ENCODE measurements at places on chromosomes 1 and 21.
A peak's percentile ranks its signal among the peaks of the same experiment; 100 is the strongest.

DNA sequence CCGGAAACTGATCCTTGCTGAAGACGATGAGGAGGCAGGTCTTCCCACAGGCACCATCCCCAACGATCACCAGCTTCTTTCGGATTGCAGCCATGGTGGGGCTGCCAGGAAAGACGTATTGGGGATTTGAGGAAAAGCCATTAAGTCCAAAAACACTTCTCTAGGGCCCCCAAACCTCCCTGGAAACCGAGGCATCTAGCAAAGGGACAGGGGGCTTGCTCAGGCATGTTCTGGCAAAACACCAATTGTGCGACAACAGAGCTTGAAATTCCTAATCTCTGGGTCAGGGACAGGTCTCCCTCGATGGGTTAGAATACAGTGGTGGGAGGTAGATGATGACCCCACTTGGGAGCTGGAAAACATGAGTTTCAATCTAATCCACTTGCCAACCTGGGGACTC, 3.2 kb downstream of the RHOC start:
- DNase-seq = no peak

DNA sequence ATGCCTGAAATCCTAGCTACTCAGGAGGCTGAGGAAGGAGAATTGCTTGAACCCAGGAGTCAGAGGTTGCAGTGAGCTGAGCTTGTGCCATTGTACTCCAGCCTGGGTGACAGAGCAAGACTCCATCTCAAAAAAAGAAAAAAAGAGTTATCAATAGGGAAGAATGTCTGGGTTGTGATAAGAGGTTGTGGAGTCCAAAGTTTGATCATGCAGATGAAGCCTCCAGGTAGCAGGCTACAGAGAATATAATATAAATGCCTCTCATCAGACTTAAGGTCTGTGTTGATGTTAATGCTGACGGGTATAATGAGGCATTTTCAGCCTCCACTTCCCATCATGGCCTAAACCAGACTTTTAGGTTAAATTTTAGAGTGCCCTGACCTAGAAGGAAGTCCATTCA, 24.6 kb downstream of the TLR5 start:
- DNase-seq = no peak

DNA sequence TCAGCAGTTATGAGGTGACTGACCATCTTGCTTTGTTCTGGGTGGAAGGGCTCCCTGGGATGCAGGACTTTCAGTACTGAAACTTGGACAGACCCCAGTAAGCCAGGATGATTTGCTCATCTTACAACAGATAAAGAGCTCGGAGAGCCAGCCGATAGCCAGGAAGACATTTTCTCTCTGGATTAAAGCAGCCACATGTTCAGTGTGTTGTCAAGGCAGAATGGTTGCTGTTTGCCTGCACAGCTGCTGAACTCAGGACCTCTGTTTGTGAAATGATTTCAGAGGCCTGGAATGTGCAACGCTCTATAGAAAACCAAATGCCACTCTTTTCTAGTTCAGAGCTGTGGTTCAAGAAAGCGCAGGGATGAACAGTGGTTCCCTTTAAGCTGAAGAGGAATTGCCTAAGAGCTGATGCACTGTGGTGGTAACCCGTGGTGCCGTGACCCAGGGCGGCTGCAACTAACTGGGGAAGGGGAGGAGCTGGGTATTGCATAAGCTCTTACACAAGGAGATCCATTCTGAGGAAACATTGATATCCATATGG, 40.7 kb downstream of the CASQ2 start:
- no peak for DNase-seq

DNA sequence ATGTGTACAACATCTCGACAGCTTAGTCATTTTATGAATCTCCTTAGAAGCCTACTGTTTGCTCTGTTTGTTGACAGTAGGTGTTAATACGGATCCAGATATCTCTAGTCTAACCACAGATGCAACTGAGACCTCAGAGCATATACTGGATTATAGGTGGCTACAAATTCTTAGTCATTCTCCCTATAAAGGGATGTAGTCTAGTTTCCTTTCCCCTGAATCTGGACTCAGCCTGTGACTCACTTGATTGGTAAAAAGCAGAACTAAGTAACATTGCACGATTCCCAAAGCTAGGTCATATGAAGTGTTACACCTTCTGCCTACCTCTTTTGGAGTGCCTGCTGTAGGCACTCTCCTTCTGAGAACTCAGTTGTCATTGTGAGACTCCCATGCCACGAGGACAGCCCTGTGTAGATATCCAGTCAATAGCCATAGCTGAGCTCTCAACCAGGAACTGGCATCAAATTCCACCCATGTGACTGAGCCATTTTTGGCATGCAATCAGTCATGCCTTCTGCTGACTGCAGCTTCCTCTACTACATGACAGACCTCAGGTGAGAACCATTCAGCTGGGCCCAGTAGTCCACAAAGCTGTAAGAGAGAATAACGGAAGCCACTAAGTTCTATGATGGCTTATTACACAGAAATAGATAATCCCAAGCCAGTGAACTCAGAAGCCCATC, 135.9 kb upstream of the CHRM3 start:
- no peak for DNase-seq

DNA sequence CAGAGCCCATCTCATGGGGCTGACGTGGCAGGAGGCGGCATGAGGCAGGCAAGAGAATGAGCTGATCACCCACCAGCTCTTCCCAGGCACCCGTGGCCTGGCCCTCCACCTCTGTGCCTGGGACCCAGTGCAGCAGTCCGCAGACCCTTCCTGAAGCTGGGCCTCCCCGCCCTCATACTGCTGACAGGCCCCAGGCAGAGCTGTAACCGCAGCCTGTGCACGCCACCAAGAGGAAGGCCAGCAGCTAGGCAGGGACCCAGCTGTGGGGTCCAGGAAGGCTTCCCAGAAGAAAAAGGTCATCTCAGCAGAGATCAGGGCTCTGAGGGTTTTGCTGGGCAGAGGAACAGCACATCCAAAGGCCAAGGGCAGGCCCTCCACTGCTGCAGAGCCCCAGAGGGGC, 9.8 kb upstream of the MTFR1L start:
- DNase-seq = no peak

DNA sequence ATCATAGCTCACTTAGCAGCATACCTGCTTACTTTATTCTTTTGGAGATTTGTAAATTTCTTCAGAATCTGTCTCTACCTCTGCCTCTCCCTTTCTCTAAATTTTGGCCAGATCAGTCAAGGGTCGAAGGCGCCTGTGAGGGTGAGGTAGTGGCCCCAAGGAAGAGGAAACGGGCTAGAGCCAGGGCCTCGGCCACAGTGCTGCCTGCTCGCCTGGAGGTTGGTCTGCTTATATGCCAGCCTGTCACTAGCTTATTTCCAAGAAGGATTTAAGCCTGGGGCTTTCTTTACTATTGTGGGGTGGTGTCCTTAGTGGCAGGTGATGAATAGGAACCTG, 19.6 kb downstream of the PEX14 start:
- no peak for DNase-seq

- no peak for DNase-seq
Measured at GRCh38 chr21:15206514-15206913, 141.7 kb upstream of the NRIP1 start.

DNA sequence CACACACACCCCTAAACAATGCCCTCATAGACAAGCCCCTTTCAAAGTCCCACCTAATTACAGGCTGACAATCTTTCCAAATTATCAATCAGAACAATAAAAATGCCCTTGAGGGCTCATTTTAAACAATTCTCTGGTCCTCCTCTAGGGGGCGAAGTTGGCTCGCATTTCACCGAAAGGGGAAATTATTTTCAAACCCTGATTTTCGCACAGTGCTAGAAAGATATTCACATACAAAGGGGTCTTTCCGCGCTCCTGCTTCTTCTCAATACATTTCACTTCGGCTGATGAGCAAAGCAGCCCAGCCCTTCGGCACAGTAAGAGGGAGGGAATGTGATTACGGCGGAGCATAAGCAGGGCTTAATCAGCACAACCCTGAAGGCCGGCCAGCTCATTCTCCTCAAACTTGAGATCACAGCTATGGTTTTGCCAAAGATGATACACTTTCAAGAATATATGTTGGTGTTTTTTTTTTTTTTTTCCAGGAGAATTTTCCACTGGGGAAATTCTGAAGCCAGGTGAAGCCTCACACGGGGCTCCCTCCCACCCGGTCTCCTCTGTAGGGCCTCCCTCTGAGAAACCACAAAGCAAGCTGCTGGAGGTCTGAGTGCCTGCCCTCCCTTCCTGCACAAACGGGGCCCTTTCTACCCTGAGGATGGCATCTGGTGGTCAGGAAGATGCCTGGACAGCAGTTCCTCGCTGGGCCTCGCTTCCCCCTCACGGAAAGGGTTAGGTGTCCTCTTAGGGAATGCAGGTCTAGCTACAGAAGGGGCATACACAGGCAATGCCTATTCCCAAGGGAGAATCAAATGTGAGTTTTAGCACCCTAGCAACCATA, 66.9 kb downstream of the GNG12 start:
- DNase-seq = no peak

DNA sequence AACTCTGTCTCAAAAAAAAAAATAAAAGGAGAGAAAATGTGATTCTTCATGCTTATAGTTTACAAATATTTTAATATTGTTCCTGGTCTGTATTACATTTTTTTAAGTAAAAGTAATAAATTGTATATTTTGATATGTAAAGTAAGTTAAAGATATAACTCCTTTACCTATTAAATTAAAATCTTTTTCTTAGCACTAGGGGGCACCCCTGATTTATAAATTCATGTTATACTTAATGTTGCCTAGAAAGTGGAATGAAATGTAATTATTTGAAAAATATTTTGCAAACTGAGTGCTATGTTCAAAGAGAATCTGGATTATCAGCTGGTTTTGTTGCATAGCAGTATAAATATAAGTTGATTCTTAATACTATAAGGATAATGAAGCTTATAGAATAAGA, 49.2 kb downstream of the RALGPS2 start:
- DNase-seq = peak; percentile 23

- DNase-seq = no peak
Measured at GRCh38 chr1:228547464-228547792, 60.2 kb downstream of the RNF187 start.

Measured in NCI-H187 (cell line).